D341Med (cell line): ENCODE measurements at places on chromosomes 2 and 18.
A peak's percentile ranks its signal among the peaks of the same experiment; 100 is the strongest.

- DNase-seq: no peak
Measured at GRCh38 chr2:10544252-10544651, 96.1 kb upstream of the ODC1 start.

DNA sequence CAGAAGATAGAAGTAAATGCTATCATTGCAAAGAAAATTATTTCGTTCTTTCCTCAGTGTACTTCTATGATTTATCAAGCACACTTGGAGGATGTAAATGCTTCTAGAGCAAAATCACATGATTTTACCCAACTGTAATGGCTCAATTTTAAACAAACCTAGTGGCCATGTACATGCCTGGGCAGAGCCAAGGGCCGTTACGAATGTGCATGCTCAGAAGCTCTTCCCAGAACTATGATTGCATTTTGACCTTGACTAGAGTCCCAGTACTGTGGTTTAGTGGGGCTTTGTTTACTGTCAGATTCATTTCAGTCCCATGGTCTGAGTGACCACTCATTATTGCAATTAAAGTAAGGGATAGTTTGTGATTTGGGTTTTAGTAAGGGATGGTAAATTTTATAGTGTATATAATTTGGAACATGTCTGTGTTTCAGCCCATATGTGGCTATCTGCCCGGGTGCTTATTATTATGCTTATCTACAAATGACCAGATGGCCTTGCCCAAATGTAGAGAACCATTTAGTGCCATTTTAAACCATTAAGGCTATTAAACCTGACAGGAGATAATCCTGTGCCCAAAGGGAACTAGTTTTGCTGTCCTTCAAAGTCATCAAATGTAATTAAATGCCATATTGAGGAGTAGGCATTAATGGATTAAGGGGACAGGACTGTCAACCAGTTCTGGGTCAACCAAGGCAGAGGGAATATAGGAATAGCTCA lies 239.1 kb downstream of the ICOS start:
- no peak for DNase-seq

DNA sequence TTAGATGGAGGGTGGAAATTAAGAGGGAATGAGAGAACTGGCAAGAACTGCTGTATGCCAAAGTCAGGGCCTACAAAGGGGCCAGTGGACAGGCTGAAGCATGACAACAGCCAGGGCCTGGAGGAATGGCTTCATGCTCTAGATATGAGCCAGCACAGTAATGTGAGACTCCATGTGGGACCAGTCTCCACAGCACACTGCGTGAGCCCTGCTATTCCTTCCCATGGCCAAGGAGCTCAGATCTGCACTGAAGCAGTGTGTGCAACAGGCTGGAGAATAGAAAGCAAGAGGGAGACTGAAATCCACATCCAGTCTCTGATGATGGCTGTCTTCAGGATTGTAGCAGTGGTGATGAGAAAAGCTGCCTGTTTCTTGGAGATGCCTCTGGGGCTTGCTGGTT lies 162.8 kb downstream of the TPGS2 start:
- DNase-seq: no peak

- DNase-seq: no peak
Measured at GRCh38 chr2:49271060-49271606, 116.8 kb upstream of the FSHR start.

GRCh38 chr2:105655244-105655643 lies 89.5 kb upstream of the NCK2 start:
- no peak for DNase-seq

DNA sequence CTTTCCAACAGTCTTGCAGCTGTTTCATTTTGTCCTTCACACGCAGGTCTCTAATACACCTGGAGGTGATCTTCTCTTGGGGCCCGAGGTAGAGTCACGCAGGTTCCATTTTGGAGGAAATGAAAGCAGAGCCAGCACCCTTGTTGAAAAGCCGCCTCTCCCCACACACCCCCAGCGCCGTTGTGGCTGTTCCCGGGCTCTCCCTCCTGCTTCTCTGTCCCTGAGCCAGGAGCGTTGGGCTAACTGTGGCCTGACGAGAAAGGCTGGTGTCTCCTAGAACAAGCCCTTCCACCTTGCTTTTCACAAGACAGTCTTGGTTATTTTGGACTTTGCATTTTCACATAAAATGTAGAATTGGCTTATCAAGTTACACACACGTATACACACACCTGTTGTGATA lies 16.3 kb downstream of the SNED1 start:
- DNase-seq: peak; percentile 9

- DNase-seq: no peak
Measured at GRCh38 chr2:187918996-187919821, 365.0 kb upstream of the TFPI start.

GRCh38 chr2:221501210-221501882 lies 70.8 kb downstream of the EPHA4 start:
- DNase-seq: no peak

GRCh38 chr2:236056141-236056540 lies 112.0 kb downstream of the GBX2 start:
- DNase-seq: no peak

DNA sequence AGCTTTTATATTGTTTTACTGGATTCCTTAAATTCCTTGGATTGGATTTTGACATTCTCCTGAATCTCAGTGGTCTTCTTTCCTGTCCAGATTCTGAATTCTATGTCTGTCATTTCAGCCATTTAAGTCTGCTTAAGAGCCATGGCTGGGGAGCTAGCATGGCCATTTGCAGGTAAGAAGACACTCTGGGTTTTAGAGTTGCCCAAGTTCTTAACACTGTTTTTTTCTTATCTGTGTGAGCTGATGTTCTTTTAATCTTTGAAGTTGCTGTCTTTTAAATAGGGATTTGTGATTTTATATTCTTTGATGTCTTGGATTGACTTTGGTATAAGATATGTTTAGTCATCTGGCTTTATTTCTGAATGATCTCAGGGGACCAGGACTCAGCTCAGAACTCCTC lies 677.2 kb downstream of the CCDC85A start:
- no peak for DNase-seq

- no peak for DNase-seq
Measured at GRCh38 chr2:17337507-17337906, 180.7 kb downstream of the RAD51AP2 start.

DNA sequence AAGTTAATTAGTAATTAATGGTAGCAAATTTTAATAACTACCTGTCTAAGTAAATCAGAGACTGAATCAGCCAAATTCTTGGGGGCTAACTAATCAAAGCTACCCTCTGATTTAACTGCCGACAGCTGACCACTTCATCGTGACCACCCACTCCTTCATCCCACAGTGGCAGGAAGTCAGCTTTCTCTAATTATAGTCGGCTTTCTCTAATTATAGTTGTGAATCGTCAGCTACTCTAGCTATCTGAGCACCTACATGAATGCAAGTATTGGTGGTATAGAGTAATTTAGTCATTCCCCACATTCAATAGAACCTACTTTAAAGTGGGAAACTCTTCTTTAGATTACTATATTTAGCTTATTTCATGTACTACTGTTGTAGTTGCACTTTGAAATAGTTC lies 185.5 kb downstream of the PTGR3 start:
- no peak for DNase-seq

- peak; percentile 53 for DNase-seq
Measured at GRCh38 chr2:161415034-161415986, 787 bp upstream of the TBR1 start.

DNA sequence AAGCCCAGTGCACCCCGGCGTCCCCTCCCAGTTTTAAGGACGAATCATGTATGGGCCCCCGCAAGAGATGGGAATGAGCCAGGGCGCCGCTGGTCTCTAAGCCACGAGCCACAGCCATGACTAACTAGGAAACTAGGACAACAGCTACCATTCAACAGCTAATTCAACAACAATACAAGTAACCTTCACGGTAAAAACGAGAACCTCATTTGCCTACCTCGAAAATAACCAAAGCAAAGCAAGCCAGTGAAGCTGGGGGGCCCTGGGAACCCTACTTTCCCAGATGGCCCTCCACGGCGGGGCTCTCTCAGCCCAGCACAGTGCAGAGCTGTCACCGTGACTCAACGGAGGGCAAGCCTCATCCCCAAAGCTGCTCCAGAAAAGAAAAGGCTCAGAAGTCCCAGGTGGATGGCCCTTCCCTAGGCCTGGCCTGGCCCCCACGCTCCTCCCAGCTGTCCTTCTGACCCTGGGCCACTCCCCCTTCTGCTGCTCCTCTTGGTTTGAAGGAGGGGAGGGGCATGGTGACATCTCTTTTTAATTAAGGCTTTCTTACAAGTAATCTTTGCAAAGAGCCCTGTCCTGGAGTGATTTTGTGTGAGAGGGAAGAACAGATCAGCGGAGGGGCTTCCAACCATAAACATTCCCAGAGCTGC lies 126.3 kb downstream of the HDAC4 start:
- DNase-seq: no peak

DNA sequence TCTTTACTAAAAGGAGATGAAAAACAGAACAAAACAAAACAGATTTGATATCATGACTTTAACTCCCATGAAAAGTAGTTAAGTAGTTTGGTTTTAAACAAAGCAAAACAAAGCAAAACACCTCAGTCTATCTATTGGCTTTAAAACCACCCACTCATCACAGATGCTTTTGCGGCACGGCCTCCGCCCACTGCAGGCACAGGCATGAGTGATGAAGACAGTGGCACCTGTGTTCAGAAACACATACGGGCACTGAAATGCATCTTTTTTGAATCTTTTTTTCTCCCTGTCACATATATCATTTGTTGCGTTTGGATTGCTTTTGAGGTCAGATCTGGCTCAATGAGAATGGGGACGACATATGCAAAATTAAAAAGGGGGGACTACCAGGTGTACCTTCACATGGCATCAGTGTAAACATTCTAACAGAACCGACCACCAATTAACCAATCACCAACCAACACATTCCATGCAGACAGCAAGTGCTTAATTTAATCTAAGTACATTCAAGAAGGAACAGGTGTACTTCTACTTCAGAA lies 147.4 kb upstream of the REV1 start:
- no peak for DNase-seq

GRCh38 chr2:233031556-233032500 lies 644 bp upstream of the NEU2 start:
- no peak for DNase-seq

GRCh38 chr2:32900246-32900973 lies 46.3 kb upstream of the LTBP1 start:
- DNase-seq: no peak

DNA sequence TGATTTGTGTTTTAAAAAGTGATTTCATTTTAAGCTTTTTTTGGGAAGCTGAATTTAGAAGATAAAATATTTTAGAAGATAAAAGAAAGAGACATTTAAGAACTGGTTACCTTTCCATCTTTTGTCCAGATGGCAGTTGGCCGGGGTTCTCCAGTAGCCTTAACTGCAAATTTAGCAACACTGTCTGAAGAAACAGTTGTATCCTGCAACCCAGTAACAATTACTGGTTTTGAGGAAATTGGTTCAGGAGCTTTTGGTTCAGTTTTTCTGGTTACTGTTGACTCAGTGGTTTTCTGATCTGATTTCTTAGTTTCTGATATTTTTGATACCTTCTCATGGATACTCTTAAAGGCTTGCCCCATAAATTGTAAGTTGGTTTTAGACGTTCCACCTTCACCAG lies 49.9 kb downstream of the PLEKHA3 start:
- no peak for DNase-seq

DNA sequence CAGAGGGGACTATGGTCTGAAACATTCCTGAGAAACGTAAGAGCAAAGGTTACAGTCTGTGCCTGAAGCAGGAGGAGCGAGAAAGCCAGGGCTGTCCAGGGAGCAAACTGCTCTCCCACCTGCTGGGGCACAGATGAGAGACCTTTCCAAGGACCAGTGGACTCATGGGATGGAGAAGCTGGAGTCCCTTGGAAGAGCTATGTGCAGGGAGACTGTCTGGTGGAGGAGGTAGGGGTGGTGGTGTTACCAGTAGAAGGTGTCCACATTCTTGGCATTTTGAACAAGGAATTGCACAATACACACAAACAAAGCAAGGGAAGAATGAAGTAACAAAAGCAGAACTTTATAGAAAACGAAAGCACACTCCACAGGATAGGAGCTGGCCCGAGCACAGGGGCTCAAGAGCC lies 97.9 kb upstream of the CYRIA start:
- DNase-seq: no peak

DNA sequence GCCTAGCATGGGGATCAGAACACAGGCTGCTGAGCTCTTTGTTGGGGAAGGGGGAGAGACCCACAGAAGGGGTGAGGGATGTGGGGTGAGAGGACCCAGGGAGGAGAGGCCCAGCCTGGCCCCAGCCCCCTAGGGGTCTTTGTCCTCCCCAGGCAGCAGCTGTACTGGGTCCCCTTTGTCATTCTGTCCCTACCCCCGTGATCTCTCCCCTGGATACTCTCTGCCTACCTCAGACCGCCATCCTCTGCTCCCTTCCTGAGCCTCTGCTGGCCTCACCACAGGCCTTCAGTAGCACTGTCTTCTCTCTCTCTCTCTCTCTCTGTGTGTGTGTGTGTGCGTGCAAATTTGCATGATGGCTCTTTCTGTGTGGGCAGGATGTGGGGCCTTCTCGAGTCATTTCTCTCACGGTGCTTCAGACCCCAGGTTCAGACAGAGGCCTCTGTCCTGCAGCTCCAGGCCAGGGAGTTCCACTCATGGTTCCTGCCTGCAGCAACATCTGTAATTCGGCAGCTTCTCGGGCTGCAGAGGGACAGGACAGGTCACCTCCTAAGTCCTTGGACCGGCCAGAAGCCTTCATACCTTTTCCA lies 1.4 kb downstream of the PSD4 start:
- no peak for DNase-seq

GRCh38 chr2:223916181-223916920 lies 28.8 kb downstream of the WDFY1 start:
- DNase-seq: no peak

- no peak for DNase-seq
Measured at GRCh38 chr18:79355433-79356335, 40.0 kb upstream of the NFATC1 start.

GRCh38 chr2:9002313-9002636 lies 1.2 kb downstream of the MBOAT2 start:
- no peak for DNase-seq

- no peak for DNase-seq
Measured at GRCh38 chr18:79567481-79568147, 112.0 kb upstream of the CTDP1 start.

GRCh38 chr2:205733648-205734047 lies 51.3 kb downstream of the NRP2 start:
- peak; percentile 48 for DNase-seq

DNA sequence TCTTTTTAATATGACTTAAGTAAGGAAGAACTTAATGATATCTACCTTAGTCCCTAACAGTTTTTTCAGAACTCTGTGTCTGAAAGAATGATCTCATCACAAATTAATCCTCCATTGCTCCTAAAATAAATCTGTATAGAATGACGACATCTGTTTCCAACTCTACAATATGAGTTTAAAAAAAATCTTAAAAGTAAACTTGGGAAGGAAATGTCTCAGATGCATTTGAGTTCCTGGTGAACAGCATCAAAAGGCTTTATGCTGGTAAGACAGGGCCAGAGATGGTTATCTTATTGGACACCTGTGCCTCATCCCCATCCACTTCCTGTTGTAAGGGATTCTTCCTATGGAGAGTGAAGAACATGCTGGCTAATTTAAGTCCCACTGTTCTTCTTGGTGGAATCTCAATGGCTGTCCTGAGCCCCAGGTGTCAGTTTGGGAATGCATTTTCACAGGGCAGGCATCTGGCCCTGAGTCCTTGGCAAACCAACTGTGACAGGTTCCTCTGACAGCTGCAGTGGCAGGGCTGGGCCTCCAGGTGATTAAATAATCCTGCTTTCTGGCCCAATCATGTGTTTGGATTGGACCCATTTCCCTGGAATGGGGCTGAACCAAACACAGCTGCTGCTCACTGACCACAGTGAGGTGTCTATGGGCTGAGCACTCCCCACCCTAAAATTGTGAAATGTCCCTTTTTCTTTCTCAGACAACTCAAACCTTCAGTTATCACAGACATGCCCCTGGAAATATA lies 12.9 kb upstream of the NCKAP5 start:
- DNase-seq: no peak
